NCI-H1436 treated with DMSO at 0.1 percent for 48 hours (cell line): ENCODE measurements at places on chromosomes 13 and 19.

DNA sequence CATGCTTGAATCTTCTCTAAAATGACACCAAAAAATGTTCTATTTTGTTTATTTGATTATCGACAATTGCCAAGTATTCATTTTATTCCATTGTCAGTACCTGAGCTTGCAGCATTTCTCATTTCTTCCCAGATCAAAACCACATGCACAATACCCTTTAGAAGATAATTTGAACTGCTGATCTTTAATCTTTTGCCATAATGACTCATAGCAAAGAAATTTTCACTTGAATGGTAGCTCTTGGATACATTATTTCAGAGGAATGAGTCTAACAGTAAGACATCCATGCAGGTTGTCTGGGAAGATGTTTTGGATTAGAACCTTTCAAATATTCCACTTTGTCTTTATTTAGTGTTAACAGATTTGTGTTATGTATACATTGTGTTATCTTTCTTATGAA lies 42.0 kb upstream of the RXFP2 start:
- no peak for DNase-seq

- DNase-seq = no peak
Observed at GRCh38 chr13:48161530-48162179, 66.8 kb upstream of the MED4 start.

DNA sequence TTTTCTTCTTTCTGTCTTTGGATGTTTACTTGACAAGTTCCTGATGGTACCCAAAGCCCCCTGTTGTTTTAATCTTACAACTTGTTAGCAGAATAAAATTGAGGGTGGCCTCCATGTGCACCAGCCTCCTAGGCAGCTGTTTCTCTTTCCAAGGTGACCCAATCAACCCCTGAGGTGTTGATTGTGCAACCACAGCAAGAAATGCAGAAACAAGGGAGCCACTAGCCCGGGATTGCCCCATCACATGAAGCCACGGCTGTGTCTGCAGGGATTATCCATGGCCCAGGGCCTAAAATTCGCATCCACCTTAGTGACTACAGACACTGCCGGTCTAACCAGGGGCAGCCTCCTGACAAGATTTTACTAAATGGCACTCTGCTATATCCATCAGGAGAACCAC lies 14.4 kb downstream of the CEACAM4 start:
- no peak for DNase-seq

- no peak for DNase-seq
Observed at GRCh38 chr19:45598267-45599001, 3.6 kb downstream of the GPR4 start.

GRCh38 chr13:68047889-68048288 lies 817.8 kb upstream of the PCDH9 start:
- no peak for DNase-seq

GRCh38 chr19:44748426-44749254 lies at the start of gene BCL3:
Gene BCL3 (plus strand): TSS chr19:44748708. CDS start chr19:44748791, 83 bp downstream.
- no peak for DNase-seq

DNA sequence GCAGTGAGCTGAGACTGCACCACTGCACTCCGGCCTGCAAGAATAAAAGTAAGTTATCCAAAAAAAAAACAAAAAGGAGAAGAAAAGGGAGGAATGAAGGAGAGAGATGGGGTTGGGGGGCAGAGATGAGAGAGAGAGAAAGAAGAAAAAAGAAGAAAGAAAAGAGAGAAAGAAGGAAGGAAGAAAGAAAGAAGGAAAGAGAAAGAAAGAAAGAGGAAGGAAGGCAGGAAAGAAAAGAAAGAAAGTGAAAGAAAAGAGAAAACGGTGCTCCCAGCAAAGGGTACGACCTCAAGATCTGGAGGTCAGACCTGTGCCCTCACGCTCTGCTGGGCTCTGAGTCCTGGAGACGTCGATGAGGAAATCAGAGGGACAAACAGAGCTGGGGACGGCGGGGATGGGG lies 3.7 kb downstream of the A1BG start:
- no peak for DNase-seq
